ENCODE measurements at places on chromosomes 7 and 10.

DNA sequence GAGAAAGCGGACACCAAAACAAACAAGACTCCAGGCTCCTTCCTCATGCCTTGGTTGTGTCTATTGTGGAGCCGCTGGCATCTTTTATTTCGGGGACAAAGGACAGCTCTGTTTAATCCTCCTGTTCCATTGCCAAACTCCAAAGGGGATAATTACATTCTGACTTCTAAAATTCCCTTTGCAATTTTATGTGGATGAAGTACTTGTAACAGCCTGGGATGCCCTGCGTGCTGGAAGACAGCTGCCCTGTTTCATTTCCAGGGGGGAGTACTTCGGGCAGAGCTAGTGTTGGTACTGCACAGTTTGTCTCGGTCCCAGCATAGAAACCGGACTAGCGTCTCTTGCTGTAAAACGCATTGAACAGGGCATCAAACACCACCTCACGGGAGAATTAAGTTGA is 90.9 kb downstream of the BAMBI start:
- DNase-seq, result no peak

- no peak for DNase-seq
These were observed 1.9 kb downstream of the VTI1A start for GRCh38 chr10:112448888-112449287.

DNA sequence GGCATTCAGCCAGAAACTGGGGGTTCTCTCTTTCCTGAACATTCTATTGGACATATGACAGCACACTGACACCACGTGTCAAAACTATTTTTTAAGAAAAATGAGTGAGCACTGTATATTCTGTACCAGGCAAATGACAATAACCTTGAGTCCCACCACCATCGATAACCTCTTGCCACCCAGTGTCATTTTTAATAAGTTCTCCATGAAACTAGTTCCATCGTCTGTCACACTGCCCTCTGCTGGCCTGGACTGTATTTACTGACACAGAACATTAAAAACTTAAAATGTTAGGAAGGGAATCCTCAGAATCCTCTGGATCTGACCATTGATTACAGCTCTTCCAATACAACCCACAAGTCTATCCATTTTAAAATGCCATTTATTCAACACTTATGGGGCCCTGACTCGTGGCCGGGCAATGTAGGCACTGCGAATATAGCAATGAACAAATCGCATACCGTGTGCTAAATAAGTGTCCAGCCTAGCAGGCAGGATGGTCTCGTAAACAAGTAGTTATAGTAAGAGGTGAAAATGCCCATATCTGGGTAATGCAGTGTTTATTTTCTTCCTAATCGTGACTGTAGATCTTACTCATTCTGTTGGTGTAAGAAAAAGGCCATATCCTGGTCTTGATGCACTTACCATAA is 35.9 kb upstream of the CACNB2 start:
- peak; percentile 78 for DNase-seq

- no peak for DNase-seq
These were observed 153.4 kb downstream of the ATE1 start for GRCh38 chr10:121774404-121774803.

- DNase-seq, result no peak
These were observed 14.7 kb downstream of the CPVL start for GRCh38 chr7:29131678-29132077.

- no peak for DNase-seq
These were observed 925.1 kb upstream of the CELF2 start for GRCh38 chr10:10092581-10092980.

DNA sequence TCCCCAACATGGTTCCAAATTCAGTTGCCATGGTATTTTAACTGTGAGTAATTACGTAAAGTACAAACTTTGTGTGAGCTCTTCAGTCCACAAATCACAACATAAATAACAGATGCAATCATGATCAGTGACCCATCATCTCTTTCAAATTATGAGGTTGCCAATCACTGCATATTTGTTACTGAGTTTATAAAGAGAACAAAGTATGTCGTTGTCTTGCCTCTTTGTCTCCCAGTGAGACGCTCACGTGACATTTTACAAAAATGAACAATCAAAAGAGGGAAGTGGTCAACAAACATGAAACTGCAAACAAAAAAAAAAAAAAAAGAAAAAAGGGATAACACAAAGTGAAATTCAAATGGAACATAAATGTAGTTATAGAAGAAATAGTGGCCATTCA is 122.7 kb upstream of the PDSS1 start:
- DNase-seq, result no peak

DNA sequence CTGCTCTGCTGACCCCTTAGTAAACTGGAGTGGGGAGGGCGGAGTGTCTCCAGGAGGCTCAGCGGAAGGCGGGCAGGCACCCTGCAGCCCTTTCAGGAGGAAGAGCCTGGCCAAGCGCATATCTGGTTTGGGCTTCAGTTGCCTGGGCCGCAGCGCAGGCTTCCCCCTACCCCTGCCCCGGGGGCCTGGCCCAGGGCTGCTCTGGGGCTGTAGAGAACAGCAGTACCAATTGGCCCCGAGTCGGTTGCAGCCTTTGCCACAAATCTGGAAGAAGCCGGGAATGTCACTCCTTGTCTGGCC is 28.1 kb upstream of the JAKMIP3 start:
- no peak for DNase-seq

DNA sequence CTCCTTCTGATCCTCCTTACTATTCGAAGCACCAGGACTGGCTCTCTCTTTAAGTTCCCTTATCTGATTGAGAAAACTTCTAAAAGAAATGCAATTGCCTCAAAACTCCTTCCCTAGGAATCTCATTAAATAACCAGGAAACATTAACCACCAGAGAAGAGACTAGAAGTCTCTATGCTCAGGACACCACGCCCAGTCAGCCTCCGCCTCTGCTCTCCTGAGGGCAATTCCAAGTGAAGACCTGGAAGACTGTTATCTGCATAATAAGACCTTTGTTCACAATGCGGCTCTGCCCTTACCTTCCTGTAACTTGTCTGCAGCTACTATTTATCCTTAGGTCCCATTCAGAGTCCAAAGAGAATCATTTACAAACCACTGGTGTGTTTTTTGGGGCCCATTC is 78.8 kb downstream of the ELMO1 start:
- DNase-seq, result peak; percentile 74

- no peak for DNase-seq
These were observed 150.8 kb downstream of the GRK5 start for GRCh38 chr10:119358152-119358512.

- no peak for DNase-seq
These were observed 201.6 kb upstream of the KLF6 start for GRCh38 chr10:3986493-3987142.

- no peak for DNase-seq
These were observed 49.5 kb upstream of the DNAAF5 start for GRCh38 chr7:676972-677385.

- no peak for DNase-seq
These were observed 58.3 kb downstream of the IKZF1 start for GRCh38 chr7:50362712-50363282.

GRCh38 chr7:101630591-101630990 is 1.5 kb upstream of the MYL10 start:
- DNase-seq, result no peak

- no peak for DNase-seq
These were observed 107.8 kb downstream of the SFMBT2 start for GRCh38 chr10:7302930-7303557.

DNA sequence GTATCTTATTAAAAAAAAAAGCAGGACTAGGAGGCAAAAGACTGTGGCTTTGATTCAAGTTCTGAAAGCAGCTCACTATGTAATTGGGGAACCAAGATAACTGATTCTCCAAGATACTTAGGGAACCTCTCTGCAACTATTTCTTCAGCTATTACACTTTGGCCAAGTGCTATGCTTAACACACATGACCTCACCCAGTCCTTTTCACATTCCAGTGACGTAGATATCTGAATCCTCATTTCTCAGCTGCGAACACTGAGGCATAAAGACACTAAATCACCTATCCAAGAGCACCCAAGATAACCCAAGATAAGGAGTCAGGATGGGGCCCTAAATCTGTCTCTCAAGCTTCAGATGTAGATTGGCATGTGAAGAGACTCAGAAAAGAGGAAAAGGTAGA is 133.6 kb downstream of the GLI3 start:
- no peak for DNase-seq

DNA sequence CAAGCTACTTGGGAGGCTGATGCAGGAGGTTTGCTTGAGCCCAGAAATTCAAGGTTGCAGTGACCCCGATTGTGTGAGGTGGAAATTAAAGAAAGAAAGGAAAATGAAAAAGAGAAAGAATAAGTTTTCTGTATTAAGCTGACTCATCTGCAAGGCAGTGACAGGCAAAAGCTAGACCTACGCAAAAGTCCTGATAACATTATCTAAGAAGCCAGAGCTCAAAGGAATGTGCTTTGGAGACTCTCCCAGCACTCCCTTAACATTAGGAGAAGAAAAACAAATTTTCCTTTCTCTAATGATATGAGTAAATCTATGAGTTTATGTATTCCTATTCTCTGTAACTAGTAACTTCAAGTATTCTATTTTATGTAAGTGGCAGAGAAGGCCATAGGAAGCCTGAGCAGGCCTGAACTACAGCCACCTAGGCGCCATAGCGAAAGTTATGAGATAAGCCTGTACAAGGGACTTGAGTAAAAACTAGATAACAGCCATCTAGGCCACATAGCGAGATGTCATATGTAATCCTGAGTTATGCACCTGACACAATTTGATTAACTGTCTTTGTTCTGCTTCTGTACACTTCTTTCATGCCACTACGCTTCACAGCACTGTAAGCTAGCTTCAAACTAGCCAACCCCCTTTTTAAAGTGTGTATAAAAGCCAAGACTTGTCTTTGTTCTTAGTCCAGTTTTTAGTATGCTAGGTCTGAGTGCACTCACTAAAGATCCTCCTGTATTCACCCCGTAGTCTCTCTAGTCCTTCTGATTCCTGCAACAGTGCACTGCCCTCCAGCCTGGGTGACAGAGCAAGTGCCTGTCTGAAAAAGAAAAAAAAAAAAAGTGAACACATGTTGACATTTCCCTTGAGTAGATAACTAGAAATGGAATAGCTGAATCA is 9.4 kb upstream of the ZWINT start:
- no peak for DNase-seq

- no peak for DNase-seq
These were observed 31.1 kb upstream of the EZH2 start for GRCh38 chr7:148915211-148915610.

- no peak for DNase-seq
These were observed 58.7 kb upstream of the ANTXRL start for GRCh38 chr10:46227936-46228562.

- DNase-seq, result no peak
These were observed 28.3 kb downstream of the PARP12 start for GRCh38 chr7:140034421-140034820.

- no peak for DNase-seq
These were observed 388.7 kb upstream of the SEMA3A start for GRCh38 chr7:84583331-84583730.

GRCh38 chr10:56139405-56139804 is 221.7 kb downstream of the ZWINT start:
- no peak for DNase-seq

GRCh38 chr10:94129393-94130130 is 135.8 kb downstream of the PLCE1 start:
- no peak for DNase-seq

DNA sequence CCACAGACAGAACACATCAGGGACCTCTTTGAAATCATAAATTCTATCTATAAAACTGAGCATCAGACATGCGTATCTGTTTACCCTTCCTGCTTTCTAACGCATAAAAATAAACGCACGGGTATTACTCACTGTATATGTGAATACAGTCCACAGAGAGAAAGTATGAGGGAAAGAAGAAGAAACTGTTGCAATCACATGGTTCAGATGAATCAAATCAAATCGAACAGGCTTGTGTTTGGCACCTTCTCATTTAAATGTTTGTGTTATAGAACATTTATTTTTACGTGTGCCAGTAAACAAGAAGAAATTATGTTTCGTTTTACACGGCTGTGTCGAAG is 322.0 kb downstream of the FRMD4A start:
- DNase-seq, result no peak
